ENCODE measurements at places on chromosomes 11 and 22.

GRCh38 chr11:106503901-106504300 is 426.4 kb downstream of the AASDHPPT start:
- DNase-seq: no peak

DNA sequence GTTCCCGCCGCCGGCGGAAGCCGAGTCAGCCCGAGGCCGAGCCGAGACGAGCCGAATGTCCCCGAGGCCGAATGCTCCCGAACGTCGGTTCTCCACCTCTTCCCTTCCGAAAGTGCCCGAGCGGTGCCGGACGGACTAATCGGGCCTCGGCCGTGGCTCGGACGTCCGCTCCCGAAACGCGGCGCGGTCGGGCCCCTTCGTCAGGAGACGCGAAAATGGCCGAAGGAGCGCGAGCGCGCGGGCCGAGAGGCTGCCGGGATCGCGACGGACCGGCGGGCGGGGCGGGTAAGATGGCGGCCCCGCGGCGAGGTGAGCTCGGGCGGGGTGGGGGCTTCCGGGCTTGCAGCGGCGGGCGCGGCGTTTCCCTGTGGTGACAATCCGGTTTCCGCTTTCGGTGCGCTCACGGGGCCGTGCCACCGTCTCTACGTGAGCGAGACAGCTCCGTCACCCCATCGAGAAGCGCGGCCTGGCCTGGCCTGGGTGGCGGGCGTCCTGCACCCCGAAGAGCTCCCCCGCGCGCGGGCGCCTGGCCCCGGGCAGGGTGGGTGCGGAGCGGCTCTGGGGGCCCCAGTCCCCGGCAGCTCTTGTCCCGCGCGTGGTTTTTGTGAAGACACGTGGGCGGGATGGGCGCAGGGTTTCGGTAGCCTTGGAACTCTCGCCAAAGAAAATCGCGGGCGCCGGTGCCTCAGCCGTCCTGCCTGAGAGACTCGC is at the start of gene TMEM80:
Gene TMEM80, plus strand, starts transcription at position 279 of the 711 bp plus-strand sequence. Its CDS starts 12 bp downstream, at position 291.
- DNase-seq: peak; percentile 82

- DNase-seq: no peak
Measured at GRCh38 chr11:64415286-64415685, 56.3 kb downstream of the RPS6KA4 start.

GRCh38 chr11:2077061-2077802 is 62.0 kb downstream of the IGF2 start:
- DNase-seq: peak; percentile 0

GRCh38 chr11:44319552-44320288 is 9.8 kb upstream of the ALX4 start:
- no peak for DNase-seq

All from NCI-H2171 treated with DMSO at 0.1 percent for 48 hours (cell line).